GM20000 (cell line): ENCODE measurements at places on chromosomes 12 and 14.

DNA sequence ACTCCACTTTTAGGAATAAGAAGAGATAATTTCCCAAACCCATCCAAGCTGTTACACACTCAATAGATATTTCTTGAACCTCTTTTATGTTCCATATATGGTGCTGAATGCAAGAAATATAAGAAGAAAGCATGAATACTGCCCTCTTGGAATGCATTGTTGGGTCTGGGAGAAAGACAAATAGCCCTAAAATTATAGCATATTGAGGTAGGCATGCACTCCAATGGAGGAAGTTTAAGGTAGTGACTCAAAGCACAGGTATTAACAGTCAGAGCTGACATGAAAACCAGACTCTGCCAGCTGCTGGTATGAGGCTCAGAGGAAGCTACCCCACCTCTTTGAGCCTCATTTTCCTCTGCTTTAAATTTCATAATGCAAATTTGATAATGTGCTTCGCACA lies 261.3 kb upstream of the NOS1 start:
- no peak for DNase-seq

- DNase-seq = peak; percentile 81
Observed at GRCh38 chr12:107912421-107913004, 138.0 kb downstream of the ASCL4 start.

DNA sequence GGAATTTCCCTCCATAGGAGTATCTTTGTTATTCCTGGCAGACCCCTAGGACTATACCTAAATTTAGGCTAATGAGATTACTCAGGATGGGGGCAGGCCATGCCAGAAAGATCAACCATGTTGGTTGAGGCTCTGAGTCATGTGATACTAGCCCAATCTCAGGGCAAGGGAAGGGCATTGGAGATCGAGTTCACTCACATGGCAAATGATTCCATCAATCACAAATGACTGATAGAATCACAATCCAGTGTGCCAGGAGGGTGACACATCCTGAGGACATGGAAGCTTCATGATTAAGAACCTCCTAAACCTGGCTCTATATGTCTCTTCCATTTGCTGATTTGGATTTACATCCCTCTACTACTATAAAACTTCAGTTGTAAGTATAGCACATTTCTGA lies 182.3 kb downstream of the NTF3 start:
- DNase-seq = no peak

DNA sequence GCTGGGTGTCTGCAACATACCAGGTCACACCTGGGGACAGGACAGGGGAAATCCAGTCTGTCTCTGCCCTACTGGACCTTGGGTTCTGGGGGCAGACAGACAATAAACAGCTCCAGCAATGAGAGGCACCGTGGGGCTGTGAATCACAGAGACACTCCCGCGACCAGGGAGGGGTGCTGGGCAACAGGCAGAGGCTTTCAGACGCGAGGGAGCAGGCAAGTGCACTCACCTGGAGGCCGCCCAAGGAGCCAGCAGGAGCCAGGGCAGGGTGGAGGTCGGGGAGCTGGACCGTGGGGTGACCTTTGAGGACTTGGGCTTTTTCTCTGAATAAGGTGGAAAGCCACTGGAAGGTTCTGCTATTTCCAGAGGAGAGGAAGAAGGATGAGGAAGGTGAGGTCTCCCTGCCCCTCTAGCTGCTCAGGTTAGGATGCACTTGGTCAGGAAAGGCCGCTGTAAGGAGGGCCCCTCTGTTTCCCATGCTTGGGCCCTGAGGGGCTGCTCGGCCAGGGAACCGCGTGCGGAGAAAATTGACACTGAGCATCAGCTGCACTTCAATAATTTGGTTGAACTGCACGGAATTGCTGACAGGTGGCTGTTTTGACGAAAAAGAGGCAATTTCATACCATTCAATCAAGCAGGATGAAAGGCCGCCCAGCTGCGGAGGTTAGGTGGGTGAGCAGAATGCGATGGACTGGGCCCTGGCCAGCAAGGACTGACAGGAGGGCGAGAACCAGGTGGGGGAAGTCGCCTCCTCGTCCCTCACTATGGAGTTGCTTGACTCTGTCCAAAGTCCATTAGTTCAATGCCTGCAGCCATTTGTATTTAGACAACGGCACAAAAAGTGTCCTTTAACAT lies 42.2 kb downstream of the JAG2 start:
- no peak for DNase-seq

DNA sequence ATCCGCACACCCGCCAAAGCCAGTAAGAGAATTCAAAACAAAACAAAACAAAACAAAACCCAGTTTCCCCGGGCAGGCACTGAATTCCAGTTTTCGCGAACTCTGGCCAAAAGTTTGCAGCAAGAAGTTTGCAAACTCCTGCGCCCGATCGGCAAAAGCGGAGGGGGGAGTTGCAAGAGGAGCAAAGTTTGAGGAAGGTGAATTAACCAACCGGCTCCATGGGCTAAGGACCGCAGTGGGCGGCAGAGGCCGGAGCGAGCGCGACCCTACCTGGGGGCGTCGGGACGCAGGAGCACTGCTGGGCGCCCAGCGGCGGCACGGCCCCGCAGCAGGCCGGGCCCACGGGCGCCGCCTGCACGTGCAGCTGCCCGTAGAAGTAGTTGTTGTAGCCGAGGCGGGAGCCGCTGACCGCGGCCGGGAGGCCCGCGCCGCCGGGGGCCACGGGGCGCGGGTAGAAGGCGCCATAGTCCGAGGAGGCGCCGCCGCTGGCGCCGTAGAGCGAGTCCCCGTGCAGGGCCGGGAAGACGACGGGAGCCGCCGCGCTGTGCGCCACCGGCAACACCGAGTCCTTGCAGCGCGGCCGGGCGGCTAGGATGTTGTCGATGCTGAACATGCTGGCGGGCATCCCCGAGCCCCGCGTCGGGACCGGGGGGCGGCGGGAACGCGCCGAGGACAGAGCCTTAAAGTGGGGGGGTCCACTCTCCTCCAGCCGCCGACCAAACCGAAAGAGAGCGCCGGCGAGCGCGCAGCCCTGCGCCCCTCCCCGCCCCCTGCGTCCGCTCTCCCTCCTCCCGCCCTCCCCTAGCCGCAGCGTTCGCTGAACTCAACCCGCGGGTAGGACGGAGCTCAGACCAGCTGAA lies at the start of gene GSC:
Gene GSC, minus strand, starts transcription at position 723 of the 860 bp plus-strand sequence. Its CDS starts 98 bp downstream, at position 625.
- DNase-seq = peak; percentile 46

DNA sequence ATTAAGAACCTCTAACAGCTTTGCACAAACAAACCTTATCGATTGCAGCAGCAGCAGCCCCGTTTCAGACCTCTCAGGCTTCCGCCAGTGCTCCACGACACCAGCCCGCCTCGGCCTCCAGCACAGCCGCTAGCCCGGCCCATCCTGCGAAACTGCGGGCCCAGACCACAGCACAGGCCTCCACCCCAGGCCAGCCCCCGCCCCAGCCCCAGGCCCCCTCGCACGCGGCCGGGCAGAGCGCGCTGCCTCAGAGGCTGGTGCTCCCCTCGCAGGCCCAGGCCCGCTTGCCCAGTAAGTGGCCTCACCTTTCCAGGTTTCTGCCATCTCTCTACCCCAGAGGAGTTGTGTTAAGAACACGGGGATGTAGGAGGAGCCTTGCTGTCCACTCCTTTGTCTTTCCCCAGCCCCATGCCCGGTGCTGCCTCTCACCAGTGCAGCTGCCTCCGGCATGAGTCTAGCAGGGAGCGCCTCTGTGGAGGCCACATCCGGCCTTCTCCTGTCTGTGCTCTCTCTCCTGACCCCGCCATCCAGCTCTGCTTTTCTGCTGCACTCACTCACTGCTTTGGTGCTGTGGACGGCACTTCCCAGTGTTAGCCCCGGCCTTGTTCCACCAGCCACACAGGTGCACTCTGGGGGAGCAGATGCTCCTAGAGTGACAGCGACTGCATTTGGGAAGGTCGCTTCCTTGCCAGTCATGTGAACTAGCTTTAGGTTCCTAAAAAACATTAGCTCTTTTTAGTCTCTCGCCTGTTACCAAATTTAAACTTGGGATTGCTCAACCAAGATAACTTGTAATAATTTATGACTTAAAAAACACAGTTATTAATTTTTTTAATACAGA lies 71.5 kb downstream of the EP400 start:
- DNase-seq = no peak

DNA sequence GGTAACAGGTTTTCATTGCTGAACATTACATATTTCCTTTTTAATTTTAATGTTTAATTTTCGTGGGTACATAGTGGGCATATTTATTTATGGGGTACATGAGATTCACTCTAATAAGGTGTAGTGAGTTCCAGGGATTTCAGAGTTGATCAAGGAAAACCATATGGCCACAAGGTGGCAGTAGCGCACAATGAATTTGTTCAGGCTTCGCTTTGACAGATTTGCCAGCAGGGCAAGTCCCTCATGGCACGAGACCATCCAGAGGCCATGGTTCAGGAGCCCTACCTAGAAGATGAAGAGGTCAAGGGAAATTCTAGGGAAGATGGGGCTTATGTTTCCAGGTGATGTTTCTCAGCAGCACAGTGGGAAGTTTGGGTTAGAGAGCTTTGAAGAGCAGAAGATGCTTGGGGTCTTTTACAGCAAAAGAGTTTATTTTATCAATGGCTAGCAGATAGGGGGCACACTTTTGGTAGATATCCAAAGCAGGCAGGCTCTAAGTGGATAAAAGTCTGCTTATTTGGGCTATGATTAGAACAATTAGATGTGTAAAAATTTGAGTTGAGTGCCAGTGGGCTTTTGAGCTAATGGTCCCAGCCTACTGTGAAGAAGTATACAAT lies 1004.4 kb downstream of the AACS start:
- peak; percentile 25 for DNase-seq

GRCh38 chr12:22396253-22396652 lies 61.7 kb upstream of the ST8SIA1 start:
- no peak for DNase-seq

DNA sequence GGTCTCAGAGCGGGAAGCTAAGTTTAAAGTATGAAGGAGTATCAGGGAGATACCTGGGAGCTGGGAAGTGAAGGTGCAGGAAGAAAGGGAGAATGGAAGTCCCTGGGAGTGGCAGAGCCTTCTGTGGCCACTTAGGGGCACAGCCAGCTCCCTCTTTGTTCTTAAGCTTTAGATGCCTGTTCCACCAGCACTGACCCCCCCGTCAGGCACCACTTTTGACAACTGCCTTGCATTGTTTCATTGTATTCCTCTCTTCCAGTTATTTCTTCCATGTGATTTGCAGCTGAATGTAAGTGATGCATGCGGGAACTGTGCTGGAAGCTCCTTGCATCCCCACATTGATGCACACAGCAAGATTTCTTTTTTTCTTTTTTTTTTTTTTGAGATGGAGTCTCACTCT lies 2.6 kb downstream of the GALNT16 start:
- DNase-seq = no peak

GRCh38 chr14:51547260-51547659 lies 104.5 kb upstream of the FRMD6 start:
- no peak for DNase-seq

DNA sequence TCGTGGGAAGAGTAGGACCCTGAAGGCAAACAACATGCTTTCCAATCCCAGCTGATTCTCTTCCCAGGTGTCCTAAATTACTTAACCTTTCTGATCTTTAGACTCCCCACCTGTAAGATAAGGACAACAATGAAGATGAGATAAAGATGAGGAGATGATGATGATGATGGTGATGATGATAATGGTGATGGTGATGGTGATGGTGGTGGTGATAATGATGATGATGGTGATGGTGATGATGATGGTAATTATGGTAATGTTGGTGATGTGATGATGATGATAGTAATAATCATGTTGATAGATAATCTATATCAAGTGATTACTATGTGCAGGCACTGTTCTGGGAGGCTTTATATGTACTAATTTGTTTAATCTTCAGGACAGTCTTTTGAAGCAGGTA lies 48.3 kb downstream of the NR1H4 start:
- DNase-seq = no peak

DNA sequence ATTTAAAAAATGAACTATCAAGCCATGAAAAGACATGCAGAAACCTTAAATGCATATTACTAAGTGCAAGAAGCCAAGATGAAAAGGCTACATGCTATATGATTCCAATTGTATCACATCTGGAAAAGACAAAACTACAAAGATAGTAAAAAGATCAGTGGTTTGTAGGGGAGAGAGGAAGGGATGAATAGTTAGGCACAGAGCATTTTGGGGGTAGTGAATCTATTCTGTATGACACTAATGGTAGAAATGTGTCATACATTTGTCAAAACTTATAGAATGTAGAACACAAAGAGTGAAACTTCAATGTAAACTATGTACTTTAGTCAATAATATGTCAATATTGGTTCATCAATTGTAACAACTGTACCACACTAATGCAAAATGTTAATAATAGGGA lies 20.8 kb downstream of the TXNDC16 start:
- DNase-seq = no peak

- no peak for DNase-seq
Observed at GRCh38 chr12:46970636-46971035, 108.8 kb upstream of the PCED1B start.

DNA sequence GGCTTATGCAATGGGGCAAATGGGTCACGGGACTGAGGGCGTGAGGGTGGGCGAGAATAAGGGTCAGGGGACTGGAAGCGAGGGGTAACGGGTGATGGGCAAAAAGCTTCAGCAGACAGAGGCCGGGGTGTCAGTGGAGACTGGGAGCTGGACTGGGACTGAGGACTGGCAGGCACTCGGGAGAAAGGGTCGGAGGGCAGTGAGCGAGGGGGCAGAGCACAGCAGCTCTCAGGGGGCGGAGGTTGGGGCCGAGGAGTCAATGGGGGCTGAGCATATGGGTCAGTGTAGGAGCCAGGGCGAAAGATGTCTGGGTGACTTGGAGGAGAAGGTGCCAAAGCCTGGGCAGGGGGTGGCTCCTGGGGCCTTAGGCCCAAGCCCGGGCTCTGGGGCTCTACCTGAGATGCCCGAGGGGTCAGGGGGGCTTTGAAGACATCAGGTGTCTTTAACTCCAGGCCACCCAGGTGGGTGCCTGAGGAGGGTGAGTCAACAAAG lies 20.2 kb downstream of the KMT2D start:
- DNase-seq = no peak

DNA sequence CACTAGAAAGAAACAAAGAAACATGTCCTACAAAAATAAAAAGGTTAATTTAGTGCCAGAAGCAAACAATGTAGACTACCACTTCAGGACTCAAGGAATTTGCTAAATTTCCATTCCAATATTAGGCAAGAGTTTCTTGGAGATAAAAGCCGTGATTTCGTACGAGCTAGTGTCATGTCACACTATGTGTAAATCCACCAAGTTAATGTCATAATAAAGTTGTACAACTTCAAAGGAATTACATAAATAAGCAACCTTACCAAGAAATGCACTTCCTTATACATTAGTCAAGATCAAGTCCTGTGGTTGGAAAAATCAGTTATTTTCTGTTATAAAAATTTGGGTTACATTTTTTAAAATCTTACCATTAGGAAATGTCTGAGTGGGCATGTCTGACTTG lies 1222.8 kb downstream of the GALC start:
- DNase-seq = no peak

GRCh38 chr14:99633918-99634317 lies 11.0 kb upstream of the HHIPL1 start:
- DNase-seq = no peak
